ENCODE measurements at places on chromosomes 12 and 14. TPM values are rescaled to one million over a fixed set of nuclear protein-coding genes. Genes with fewer than 3 reads are reported as not detected.

GRCh38 chr12:124484526-124484953 is 82.9 kb downstream of the NCOR2 start:
- DNase-seq, result peak; percentile 22

Gene KRT2
- 0.10 TPM for total RNA-seq

DNA sequence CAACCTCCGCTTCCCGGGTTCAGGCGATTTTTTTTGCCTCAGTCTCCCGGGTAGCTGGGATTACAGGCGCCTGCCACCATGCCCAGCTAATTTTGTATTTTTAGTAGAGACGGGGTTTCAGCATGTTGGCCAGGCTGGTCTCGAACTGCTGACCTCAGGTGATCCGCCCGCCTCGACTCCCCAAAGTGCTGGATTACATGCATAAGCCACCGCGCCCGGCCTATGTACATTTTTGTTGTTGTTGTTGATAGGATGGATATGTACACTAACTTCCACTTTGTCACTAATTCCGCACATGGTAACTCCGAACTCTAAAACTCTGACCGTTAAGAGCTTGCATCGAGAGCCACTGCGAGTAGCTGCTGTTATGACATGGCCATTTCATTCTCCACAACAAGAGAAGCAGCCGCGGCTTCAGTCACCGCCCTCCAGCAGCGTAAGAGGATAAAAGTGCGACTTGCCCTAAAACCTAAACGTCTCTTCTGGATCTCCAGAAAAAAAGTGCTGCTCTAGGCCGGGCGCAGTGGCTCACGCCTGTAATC is 742 bp upstream of the MARS1 start:
- no peak for DNase-seq

GRCh38 chr12:28830491-28830890 is 318.6 kb upstream of the FAR2 start:
- no peak for DNase-seq

Gene SP1
- total RNA-seq, result 99.3 TPM

Gene GALNT16
- total RNA-seq, result not detected

GRCh38 chr14:59356312-59356711 is 108.9 kb downstream of the GPR135 start:
- no peak for DNase-seq

- no peak for DNase-seq
Measured at GRCh38 chr14:88879022-88879421, 54.6 kb downstream of the TTC8 start.

GRCh38 chr14:87878959-87879358 is 114.0 kb downstream of the GALC start:
- DNase-seq, result no peak

- no peak for DNase-seq
Measured at GRCh38 chr14:100017553-100017952, 47.7 kb upstream of the EVL start.

DNA sequence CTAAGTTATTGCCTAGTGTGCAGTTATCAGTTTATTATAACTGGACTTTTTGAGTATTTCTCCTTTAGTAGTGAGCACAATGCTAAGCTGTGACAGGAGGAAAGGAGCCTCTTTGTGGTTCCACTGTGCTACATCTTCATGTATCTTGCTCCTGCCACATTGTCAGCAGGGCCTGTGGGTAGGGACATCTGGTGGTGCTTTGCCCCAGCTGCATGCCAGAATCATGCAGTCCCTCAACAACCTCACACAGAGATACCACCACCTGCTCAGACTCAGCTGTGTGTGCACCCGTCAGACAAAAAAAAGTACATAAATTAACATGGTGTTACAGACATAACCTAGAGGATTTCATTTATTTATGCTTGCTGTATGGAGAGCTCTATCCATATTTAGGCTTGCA is 51.1 kb downstream of the MIS18BP1 start:
- peak; percentile 16 for DNase-seq

Gene RND1
- 1.2 TPM for total RNA-seq

Gene VAMP1
- 61.4 TPM for total RNA-seq

DNA sequence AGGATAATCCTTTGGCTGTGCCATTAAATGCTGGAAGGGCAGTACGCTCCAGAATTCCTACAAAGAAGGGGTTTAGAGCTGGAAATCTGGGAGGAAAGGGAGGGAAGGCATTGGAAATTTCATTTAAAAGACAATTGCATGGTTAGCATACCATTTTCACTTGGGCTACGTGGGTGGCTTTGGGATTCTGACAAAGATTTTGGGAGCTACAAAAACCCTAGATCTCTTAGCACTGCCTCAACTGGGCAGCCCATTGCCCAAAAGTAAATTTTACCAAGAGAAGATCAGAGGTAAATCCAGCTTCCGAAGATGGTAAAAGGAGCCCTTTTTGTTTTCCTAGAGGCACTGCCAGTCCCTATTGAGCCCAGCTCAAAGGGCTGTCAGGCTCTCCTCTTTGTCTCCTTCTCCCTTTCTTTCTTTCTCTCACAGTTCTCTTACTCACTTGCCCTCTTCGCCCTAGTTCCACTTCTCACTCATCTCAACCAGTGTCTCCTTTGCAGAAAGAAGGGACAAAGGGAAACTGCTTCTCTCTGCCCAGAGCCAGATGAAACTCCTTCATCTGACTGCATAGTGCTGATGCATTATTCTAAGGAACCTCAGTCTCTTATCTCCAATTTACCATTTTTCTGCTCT is 125.4 kb upstream of the PLEKHA5 start:
- no peak for DNase-seq

DNA sequence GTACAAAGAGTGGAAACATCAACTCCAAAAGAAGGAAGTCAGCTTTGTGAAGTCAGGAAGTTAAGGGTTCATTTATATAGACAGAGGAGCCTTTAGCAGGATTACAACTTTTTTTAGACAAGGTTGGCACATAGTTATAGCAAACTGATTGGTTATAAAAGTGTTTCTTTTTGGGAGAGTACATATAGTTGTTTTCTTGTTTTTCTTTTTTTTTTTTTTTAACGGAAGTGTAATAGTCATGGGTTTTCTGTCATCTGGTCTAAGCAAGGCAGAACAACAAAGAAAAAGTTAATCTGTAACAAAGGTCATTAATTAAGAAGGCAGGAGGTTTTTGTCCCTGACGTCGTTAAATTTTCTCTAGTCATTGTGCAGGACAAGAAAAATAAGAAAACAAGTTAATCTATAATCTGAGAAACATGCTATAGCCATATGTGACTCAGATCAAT is 13.0 kb upstream of the MFAP5 start:
- no peak for DNase-seq

GRCh38 chr14:105913221-105913620 is 386.8 kb downstream of the TMEM121 start:
- no peak for DNase-seq

Gene MUCL1
- total RNA-seq, result not detected

DNA sequence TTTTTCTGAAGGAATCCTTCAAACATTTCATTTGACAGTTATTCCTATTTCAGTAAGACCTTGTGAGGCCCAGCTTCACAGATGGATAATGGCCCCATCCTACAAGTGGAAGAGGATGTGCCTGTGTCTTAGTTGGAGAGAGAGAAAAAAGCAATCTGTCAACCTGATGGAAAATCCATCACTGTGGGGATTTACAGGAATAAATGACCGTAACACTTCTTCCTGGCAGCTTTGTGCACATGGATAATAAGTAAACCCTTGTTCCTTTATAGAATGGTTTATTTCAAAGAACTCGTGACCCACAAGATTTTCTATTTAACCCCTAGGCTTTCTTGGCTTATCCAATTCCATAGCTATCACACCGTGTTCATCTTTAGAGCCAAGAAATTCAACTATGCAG is 121.4 kb upstream of the PCED1B start:
- no peak for DNase-seq

Gene OLR1
- total RNA-seq, result not detected

DNA sequence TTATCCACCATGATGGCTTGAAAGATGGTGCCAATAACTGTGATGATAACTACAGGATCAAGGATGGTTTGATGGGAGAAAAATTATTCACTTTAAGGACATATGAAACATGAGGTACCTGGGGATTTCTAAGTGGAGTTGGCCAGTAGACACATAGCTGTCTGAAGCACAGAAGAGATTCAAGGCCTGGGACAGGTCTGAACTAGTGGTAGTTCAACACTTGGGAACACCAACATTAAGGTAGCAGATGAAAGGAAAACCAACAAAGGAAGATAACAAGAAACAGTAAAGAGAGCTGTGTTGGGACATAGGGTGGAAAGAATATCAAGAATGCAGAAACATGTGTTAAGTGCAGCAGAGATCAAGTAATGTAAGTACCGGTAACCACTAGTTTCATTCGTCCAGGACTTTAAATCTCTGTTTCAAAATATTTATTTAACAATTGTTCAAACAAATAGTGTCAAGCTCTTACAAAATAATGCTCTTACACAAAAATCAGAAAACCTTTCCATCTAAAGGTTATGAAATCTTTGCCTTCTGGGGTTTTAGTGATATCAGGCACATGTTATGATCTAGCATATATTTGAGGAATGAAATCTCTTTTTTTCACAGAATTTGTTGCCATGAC is 104.7 kb downstream of the ST8SIA1 start:
- DNase-seq, result no peak

DNA sequence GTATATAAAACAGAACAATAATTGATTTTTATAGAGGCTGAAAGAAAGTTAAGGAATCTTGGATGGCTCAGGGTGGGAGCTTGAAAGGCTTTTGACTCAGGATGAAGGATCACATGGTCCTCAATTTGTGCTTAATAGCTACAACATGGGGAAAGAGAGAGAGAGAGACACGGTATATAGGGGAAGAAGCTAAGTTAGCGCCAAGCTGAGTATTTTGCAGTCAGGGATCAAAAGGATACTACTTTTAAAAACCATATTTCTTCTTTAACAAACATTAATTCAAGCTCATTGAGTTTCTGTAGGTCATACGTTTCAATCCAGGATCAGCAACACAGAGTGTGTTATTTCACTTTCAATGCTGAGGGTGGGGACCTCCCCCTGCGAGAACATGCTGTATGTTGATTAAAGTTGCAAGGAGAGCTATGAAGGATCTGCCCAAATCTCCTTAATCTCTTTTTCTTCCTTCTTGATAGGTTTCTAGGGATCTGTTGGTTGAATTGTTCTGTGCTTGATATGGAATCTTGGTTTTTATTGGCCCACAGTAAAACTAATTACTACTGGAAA is 133.1 kb upstream of the NUDT4 start:
- peak; percentile 16 for DNase-seq

Gene CISTR
- not detected for total RNA-seq

DNA sequence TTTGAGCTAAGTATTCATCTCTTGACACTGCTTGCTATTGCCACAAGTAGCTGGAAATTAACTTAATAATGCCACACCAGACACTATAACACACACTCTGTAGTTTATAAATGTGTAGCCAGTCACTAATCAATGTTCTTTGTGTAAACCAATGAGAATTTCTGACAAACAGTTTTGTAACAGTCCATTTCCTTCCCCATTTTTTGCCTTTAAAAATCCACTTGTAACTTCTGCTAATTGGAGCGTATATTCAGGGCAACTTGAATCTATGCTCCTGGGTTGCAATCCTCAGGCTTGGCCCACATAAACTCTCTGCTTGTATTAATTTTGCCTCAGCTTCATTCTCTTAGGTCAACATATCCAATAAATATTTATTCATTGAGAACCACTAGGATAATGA is 125.0 kb upstream of the DHRS4 start:
- no peak for DNase-seq

DNA sequence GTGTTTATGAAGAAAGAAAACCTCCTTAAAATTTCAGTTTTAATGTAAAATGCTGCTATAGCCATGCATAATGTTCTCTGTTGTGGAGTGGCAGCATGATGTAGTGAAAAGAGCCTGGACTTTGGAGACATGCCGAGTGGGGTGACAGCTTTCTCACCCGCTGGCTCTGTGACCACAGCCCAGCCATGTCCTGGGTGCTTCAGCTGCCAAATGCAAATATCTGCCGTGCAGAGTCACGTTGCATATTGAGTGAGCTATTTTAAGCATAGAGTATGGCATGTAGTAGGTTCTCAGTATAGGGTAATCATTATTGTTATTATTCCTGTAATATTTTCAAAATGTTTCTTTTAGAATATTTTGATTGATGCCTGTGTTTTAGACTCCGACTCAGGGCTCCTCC is 15.5 kb upstream of the TCTN2 start:
- DNase-seq, result no peak

Gene LRTM2
- total RNA-seq, result not detected

Gene CEBPE
- 0.98 TPM for total RNA-seq

Gene EP400
- 57.0 TPM for total RNA-seq

Gene RNF212B
- total RNA-seq, result not detected

GRCh38 chr12:50261654-50262053 is 21.7 kb downstream of the LIMA1 start:
- no peak for DNase-seq

DNA sequence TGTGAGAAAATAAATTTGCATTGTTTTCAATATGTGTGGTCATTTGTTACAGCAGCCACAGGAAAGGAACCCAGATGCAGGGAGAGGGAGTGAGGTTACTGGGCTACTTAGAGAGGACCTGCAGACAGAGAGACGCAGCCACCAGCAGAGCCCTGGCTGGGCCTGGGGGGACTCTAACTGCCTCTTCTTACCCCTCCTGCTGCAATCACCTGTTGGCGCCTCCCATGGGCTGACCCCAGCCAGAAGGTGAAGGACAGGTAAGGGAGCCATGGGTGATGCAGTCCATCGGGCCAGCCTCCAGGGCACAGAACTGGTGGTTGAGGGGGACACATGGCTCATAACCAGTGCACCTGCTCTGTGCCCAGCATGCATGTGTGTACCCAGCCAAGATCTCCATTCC is 15.8 kb upstream of the RBM19 start:
- no peak for DNase-seq

Gene KRT83
- total RNA-seq, result not detected

- DNase-seq, result no peak
Measured at GRCh38 chr14:60485057-60485597, 736 bp downstream of the C14orf39 start.

DNA sequence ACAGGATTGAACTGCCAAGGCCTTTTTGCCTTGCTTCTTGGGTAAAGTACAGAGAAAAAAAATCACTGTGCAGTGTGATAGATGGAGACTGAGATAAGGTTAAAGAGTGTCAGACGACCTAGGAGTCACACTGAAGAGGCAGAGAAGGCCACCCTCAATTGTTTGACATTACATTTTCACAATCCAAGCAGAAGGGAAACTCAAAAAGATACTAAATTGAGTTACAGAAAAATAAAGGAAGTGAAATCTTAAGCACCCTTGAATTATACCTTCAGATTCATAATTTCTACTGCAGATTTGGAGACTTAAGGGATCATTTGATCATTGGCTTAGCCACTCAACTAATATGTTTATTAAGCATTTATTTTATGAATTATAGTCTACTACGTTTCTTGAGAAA is 97.1 kb downstream of the MYF5 start:
- no peak for DNase-seq

Gene ETFBKMT
- total RNA-seq, result 0.57 TPM

DNA sequence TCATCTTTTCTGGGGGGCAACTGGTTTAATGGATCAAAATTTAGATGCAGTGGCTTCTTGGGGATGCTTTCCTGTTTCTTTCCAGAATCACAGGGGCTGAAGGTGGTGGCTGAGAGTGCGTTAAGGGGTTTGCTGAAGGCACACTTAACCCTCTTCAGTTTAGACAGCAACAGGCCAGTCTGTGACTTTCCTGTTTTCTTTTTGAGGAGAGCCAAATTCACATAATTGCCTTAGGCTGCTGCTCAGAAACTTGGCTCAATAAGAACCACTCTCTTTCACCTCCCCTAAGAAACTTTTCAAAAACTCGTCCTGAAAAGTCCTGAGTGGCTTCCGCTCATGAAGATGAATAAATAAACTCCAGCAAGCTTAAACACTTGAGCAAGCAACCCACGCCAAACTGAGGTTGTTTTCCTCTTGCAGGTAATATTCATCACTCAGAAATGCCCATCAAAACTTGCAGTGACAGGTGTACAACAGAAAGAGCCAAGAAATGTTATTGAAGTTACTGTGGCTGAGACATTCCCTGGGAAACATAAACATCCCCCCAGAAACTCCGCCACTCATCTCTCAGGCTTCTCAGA is 510.4 kb downstream of the TMEM132D start:
- no peak for DNase-seq

Gene GPR137C
- total RNA-seq, result 0.60 TPM

Measured in activated CD4-positive, alpha-beta T cell treated with anti-CD3 and anti-CD28 coated beads, Interleukin-2, amount 10 ng/mL, durations not matched to agents 7 days and 5 days (primary cell).